ENCODE measurements at places on chromosomes 4 and X.
A peak's percentile ranks its signal among the peaks of the same experiment; 100 is the strongest.

DNA sequence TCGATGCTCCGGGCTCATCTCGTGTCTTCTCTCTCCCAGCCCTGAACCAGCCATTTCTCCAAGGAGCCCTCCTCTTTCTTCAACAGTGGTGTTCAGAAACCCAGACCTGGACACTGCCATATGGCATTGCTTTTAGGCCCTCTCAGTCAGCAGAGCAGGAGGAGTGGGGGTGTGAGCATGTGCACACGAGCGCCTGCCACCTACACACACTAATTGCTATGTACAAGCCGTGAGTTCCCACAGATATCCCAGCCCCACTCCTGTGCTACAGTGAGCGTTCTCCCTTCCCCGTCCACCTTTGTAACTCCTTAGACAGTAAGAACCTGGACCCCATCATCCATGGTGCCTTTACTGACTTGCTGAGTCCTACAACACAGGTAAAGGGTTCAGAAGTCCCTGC lies 53.8 kb downstream of the TNIP2 start:
- no peak for DNase-seq

DNA sequence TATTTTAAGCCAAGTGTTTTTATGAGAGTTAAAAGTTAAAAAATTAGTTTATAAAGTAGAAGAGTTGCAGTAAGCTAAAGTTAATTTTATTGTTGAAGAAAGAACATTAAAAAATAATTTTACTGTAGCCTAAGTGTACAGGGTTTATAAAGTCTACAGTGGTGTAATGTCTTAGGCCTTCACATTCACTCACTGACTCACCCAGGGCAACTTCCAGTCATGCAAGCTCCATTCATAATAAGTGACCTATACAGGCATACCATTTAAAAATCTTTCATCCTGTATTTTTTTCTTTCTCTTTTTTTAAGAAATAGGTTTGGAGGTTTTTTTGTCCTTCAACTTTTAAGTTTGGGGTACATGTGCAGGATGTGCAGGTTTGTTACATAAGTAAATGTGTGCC lies 87.9 kb upstream of the NR3C2 start:
- no peak for DNase-seq

GRCh38 chrX:134999469-134999868 lies 8.7 kb downstream of the SMIM10 start:
- DNase-seq, result no peak

DNA sequence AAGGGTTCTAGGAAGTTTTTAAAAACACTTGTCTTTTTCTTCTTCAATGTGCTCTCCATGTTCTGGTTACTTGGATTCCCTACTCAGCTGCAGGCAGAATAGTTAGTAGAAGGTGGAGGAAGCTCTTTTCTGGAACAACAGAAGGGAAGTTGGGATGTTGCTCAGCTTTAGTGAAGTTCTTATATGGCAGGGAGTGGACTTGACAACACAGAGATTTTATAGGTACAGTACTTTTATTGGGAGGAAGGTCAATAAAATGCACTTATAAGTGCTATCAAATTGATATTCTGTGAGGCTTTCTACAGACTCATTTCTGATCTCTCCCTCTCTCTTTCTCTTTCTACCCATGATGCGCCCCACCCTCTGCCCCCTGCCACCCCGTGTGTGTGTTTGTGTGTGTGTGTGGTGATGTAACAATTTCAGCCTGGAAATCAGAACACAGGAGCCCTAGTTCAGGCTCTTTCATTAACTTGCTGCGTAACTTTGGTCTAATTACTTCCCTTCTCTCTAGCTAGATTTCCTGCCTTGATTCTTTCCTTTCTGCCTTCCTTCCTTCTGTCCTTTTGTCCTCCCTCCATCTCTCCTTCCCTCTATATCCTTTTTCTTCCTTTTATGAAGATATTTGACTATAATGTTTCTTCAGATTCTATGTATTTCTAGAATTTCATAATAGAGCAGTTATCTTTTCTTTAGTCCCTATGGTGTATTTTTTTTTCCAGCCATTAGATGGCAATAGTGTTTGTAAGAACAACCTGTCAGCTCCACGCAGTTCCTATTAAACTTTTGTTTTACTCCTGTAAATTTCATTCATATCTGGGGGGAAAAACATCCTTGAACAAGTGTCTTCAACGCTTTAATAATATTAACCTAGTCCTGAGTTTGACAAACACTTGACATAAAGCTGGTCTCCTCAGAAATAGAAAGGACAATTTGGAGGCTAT lies 37.1 kb downstream of the HEPH start:
- no peak for DNase-seq

- no peak for DNase-seq
Observed at GRCh38 chr4:52853351-52853750, 8.8 kb upstream of the RASL11B start.

- peak; percentile 19 for DNase-seq
Observed at GRCh38 chr4:163331629-163332376, 593 bp downstream of the NPY1R start.

DNA sequence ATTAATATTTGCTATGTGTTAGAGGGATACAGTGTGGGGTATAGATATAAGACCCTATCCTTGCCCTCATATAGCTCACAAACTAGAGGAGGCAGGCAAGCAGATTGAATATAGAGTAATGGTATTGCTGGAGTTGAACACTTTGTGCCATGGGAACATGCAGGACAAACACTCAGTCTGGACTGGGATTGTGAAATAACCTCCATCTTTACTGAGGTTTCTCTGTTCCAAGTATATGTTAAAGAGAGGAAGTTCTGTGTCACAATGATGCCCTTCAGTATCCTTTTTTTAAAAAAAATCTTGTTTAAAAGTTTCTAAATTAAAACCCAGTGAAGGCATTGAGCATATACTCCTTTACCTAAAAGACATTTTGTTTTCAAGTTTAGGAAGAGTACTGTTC lies 8.7 kb downstream of the FABP2 start:
- DNase-seq, result no peak

DNA sequence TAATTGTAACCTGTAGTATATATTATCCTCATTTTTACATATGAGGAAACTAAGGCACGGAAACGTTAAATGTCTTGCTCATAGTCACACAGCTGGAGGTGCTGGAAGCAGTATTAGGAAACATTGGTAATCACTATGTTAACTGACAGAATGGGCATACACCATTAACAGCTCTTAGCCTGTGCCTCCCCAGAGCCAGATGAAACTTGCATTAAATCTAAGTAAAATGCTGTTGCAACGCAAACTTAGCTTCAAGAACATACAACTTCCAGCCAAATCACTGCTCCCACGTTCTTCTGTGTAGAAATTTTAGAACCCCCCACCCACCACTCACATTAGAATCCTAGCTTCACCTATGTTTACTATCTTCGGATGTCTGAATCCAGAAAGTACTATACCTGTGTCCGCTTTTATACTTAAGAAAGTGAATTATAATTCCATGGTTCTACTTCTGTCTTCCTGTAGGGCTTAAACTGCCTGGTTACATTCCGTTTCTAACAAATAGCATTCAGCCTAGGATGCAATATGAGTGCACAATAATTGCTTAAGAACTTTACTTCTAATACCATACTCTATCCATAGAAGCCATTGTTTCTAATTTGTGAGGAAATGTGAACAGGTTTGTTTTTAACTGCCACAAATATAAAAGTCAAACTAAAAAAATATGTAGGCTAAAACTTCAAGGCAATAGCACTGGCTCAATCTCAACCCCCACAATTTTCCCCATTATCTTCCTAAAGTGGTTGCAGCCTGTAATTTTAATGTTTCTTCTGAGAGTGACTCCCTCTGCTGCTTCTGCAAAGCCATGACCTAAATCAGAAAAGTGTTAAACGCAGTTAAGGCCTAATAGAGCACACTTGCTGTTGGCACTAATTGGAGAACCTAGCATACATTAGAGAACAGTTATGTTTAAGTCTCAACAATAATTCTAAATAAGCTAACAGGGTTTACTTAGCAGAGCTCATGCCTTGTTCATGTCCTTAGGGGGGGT lies 4.4 kb downstream of the UNC5C start:
- DNase-seq, result no peak

DNA sequence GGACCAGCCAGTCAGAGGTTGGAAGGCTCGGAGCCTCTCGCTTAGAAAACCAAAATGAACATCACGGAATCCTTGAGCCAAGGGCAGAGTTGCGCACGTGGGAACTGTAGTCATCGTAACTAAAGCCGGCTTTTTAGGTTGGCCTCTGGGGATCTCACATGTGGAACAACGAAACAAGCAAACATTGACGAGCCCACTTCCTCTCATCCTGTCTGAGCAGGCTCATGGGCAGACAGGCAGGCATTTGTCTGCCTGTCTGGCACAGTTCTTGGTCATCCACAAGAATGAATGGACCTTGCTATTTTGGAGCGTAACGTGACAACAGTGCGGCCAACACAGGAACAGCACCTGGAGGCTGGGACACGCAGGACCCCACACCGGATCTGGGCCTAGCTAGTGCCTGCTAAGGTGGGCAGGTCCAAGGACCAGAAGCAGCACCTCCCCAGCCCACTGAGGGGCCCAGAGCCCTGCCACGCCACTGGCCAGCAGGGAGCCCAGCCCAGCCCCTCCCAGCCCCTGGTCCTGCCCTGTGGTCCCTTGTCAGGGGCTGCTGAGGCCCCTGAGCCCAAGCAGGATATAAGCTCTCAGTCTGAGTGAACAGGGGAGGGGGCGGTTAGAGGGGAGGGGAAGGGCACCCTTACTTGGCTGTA lies 9.2 kb upstream of the TREX2 start:
- DNase-seq, result no peak

DNA sequence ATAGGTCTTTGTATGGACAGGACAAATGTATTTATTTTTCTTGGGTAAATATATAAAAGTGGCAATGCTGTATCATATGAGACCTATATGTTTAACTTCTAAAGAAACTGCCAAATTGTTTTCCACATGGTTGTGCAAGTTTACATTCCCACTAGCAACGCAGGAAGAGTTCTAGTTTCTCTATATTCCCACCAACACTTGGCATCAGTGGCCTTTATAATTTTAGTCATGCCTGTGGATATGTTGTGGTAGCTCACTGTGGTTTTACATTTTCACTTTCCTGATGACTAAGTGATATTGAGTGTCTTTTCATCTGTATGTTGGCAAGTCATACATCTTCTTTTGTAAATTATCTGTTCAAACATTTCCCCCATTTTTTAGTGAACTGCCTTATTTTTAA lies 126.0 kb downstream of the EMCN start:
- DNase-seq, result no peak

- no peak for DNase-seq
Observed at GRCh38 chr4:110612631-110613269, 10.1 kb downstream of the PITX2 start.

DNA sequence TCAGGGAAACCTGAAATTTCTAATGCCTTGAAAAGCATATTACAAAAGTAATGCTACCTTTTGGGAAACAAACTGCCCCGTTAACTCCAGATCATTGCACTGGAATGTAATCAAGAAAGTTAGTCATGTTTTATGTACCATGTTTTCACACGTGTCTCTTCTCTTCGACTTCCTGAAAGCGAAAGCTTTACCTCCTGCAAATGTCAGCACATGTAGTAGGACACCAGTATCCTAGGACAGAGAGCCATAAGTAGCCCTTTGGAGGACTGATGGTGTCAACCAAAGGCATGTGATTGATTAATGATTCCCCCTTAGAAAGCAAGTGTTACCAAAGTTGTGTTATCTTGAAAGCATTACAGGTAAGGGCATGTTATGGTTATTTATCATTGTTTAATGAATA lies 8.8 kb upstream of the MND1 start:
- DNase-seq, result no peak

DNA sequence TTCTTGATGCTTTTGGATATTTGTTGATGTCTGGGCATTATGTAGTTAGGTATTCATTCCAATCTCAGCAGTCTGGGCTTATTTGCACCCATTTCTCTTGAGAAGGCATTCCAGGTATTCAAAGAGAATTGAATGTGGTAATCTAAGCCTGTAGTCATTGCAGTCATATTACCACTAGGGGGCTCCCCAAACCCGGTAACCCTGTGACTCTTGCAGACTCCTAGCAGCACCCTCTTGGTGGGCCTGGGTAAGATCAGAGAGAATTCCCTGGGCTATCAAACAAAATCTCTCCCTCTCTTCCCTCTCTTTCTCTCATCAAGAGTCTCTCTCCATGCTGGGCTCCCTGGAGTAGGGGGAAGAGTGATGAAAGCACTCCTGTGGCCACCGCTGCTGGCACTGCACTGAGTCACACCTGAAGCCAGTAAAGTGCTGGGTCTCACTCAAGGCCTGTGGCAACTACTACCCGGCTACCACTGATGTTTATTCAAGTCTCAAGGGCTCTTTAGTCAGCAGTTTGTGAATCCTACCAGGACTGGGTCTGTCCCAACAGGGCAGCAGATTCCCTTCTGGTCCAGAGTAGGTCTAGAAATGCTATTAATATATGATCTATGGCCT lies 187.7 kb upstream of the NUDT10 start:
- peak; percentile 44 for DNase-seq

DNA sequence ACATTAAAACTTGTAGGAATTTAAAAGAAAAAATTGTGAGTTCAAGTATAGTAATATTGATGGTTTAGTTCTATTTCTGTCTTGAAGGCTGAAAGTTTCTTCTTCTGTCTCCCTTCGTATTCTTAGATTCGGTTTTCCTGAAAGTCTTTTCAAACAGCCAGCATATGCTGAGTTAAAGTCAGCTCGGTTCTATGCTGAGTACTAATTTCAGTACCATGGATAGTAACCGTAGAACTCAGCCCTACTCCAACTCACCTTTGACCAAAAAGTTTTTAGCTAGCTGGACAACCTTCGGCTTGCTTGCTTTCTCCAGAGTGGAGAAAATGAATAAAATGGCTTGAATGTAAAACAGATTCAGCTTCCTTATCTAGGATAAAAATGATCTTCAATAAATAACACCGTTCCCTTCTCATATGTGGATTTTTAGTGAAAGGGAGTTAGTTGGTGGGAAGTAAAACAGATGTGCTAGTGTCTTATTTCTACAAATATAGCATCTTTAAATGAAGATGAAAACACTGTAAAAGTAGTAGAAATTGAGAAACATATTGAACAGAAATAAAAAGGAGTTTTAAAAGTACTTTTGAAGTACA lies 5.2 kb downstream of the POU4F2 start:
- DNase-seq, result no peak

GRCh38 chr4:147029296-147029695 lies 83.6 kb upstream of the TTC29 start:
- DNase-seq, result no peak

GRCh38 chrX:78619834-78620233 lies 39.3 kb downstream of the RTL3 start:
- DNase-seq, result no peak

GRCh38 chr4:154132406-154132805 lies 343.5 kb upstream of the SFRP2 start:
- no peak for DNase-seq

DNA sequence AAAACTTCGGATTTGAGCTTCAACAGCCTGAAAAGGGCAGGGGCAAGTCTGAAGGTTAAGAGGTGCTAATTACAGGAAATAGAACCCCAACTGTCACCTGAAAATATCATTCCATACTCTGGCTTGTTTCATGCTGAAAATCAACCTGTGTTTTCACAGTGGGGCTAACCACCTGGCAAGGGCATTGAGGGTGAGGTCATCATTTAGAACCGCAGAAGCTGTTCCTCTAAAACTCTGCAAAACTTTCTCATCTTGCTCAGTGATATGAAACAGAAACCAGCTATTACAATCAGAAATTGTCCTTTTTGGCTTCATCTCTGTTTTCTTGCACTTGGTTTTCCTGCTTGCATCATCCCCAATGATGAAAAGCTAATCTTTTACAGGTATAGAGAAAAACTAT lies 247.6 kb downstream of the DCLK2 start:
- DNase-seq, result no peak
